ENCODE measurements at places on chromosomes 5 and 9.

DNA sequence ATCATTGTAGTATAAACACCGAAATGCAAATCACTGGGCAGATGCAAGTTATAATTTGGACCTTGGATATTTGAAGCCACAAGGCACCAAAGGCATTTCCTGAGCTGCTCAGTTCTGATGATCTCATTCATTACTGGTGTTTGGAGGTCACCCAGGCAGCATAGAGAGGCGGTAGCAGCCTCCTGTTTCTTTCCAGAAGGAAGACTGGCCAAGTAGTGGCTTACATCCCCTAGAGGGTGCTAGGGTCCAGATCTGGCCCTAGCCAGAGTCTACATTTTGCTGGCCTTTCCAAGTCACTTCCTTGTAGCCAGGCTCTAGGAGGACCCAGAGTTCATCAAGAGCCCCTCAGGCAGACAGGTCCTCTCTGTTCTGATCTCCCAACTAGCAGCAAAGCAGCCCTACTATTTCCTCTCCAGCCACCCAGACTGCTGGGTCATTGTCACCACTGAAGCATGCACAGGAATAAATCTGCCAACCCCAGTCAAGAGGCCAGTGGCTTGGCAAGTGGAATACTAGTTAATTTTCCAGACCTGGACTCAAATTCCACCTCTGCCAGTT is 33.4 kb upstream of the TTC1 start:
- peak; percentile 19 for DNase-seq

DNA sequence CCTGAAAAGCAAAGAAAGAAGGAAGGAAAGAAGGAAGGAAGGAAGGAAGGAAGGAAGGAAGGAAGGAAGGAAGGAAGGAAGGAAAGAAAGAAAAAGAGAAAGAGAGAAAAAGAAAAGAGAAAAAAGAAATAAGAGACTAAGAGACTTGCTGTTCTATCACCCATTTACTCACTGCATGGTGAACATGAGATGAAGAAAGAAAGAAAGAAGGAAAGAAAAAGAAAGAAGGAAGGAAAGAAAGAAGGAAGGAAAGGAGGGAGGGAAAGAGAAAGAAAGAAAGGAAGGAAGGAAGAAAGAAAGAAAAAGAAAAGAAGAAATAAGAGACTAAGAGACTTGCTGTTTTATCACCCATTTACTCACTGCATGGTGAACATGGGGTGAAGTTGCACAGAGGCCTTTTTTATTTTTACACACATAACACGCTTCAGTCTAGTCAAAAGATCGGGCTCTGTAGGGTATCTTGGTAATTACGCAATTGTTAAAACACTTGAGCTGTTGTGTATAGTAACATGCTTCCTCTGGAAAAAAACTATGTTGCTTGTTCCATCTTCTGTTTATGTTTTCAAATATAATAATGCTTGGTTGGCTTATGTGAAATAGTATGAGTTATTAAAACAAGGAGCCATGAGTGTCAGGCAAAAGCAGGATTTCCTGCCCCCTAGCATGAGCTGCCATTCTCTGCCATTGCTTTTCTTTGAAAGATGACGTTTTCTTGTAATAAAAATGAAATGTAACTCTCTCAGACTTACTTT is 119.3 kb upstream of the ZNF608 start:
- no peak for DNase-seq

DNA sequence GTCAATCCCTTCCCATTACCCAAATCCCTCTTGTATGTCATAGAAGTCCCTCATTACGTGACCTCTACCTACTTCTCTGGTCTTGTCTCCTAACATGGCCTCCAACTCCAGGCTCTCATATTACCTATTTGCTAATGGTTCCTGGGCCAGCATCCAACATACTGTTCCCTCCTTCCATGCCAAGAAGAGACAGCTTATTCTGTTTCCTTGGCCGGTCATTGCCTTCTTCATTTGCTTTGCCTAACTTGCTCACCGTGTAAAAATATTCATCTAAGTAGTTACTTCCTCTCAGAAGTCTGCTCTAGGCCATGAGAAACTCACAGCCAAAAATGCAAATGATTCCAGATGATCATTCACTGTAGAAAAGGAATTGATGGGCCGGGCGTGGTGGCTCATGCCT is 8.9 kb upstream of the IL6ST start:
- no peak for DNase-seq

DNA sequence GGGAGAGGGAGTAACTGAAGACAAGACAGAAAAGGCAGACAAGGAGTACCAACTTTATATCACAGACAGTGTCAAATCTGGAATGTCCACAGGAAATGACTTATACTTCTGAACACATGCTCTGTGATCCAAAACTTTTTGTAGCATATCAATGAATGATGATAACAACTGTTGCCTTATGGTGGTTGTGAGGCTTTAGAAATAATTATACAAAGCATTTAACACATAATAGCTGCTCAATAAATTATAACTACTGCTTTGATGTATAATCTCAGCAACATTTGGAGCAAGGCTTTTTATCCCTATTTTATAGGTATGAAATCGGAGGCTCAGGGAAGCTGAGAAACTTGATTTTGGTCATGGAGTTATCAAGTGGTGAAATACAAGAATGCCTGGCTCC is 3.3 kb upstream of the ASTN2 start:
- DNase-seq, result no peak

- DNase-seq, result no peak
These were observed 38.4 kb downstream of the ZNF608 start for GRCh38 chr5:124708086-124708485.

GRCh38 chr9:22079873-22080341 is 70.8 kb upstream of the CDKN2B start:
- DNase-seq, result no peak

- no peak for DNase-seq
These were observed 16.0 kb upstream of the RGS7BP start for GRCh38 chr5:64489857-64490256.

DNA sequence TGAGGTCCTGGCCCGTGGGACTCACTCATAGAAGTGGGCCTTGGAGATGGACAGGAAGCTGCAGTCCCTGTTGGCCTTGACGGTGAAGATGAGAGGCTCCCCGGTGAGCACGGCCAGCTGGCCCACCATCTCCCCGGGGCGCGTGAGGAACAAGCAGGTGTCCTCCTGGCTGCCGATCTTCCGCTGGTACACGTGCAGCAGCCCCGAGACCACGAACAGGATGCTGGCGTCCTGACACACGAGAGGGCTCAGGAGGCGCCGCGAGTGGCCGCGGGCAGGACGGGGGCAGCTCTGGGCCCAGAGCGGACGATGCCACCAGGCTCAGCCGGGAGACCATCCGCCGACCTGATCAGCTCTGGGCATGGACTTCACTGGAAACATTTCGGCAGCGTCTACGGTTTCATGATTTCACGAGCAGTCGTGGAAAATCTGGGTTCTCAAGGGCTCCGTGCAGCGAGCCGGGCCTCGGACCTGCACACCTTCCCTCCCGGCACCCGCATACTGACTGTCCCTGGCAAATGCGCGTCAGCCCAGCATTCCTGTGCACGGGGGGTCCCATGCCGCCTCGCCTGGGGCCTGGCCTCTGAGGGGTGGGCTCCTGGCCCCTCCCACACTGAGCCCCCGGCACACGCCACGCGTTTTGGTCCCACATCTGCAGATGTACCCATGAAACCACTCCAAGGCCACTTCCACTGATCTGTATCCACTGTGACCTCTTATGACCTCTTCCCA is 41.7 kb upstream of the NSMF start:
- DNase-seq, result no peak

- DNase-seq, result no peak
These were observed 74.1 kb upstream of the SH3PXD2B start for GRCh38 chr5:172528440-172528839.

- DNase-seq, result no peak
These were observed 23.6 kb downstream of the CKMT2 start for GRCh38 chr5:81256766-81257165.

GRCh38 chr5:1185629-1186350 is 15.6 kb upstream of the SLC6A19 start:
- DNase-seq, result peak; percentile 68

DNA sequence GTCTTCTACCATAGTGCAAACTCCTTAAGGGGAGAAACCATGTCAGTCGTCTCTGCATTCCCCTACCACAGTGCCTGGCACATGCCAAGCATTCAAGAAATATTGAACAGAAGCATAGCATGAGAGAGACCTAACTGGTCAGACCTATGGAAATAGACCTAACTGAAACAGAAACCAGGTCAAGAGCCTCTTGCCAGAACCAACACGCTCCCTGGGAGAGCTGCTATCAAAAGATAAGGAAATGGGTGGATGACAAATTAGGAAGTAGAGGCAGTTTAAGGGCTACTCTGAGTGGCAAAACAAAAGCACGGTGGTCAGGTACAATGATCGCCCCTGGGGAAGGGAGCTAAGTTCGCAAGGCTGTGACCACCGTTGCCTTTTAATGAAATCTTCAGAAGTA is 66.0 kb upstream of the SMIM15 start:
- no peak for DNase-seq

GRCh38 chr5:10831419-10831818 is 70.4 kb upstream of the DAP start:
- DNase-seq, result peak; percentile 20

- no peak for DNase-seq
These were observed 1503.0 kb downstream of the EFNA5 start for GRCh38 chr5:106167766-106168165.

DNA sequence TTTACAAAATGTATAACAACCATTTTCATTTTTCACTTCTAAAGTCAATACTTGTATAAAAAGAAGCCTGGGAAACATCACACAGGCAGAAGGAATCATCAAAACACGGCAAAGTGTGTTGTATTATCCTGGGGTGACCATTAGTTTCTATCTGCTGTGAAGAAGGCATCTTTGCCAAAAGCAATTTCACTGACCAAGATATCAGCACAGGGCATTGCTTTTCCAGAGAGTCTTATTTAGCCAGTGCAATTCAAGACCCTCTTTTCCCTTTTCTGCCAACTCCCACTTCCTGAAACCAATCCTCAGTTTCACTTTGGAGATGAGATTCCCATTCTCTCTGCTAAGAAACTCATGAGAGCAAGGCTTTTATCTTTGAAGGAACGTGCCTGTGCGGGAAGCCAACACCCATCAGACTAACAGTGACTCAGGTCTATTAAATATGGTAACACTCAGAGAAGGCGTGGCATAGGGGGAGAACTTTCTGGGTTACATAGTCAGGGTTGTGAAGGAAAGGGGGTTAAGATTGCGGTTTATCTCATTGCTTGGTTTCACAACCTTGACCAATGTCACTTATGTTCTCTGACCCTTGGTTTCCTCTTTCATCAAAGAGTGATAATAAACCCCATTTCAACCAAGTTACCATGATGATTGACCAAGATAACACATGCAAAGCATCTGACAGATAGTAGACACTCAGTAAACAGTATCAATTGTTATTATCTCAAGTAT is 666.9 kb upstream of the KLF4 start:
- DNase-seq, result peak; percentile 63
